Erythroblast (primary cell): ENCODE measurements at places on chromosomes 11 and 22.

DNA sequence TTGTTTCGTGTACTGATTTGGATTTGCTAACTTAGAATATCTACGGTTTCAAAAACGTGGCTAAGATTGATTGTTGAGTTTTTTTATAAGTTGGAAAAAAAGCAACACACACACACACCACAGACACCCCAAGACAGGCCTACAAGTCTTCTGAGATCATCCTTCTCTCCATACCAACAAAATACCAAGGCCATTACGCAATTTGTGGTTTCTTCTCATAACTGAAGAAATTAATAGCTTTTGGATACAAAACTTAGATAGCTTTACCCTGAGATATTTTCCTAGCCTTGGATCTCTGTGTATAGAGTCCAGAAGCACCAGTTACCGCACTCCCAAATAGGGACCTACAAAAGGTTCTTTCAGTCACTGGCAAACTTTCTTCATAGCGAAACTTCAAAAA is 113.6 kb downstream of the SIK3 start:
- DNase-seq = no peak

- DNase-seq = no peak
Observed at GRCh38 chr11:62108971-62109404, 14.8 kb upstream of the INCENP start.

- no peak for DNase-seq
Observed at GRCh38 chr22:28892175-28892731, 8.9 kb downstream of the ZNRF3 start.

GRCh38 chr11:112874980-112875379 is 86.2 kb upstream of the NCAM1 start:
- DNase-seq = no peak

GRCh38 chr11:118065384-118065783 is 11.5 kb upstream of the TMPRSS4 start:
- no peak for DNase-seq
